Skin of body (tissue), 3 donors: ENCODE measurements at places on chromosomes 3 and 15. TPM values are rescaled to one million over a fixed set of nuclear protein-coding genes. Genes with fewer than 3 reads are reported as not detected.

The GTF2A2 gene
- 25.7 TPM for total RNA-seq

The SNRPA1 gene
- total RNA-seq, result 39.5 TPM

The GRK7 gene
- 0.10 TPM for total RNA-seq

The NANOGP8 gene
- total RNA-seq, result 0.89 TPM

The SCAMP5 gene
- total RNA-seq, result 3.2 TPM

The AKAP13 gene
- total RNA-seq, result 160 TPM

The CYP8B1 gene
- not detected for total RNA-seq

DNA sequence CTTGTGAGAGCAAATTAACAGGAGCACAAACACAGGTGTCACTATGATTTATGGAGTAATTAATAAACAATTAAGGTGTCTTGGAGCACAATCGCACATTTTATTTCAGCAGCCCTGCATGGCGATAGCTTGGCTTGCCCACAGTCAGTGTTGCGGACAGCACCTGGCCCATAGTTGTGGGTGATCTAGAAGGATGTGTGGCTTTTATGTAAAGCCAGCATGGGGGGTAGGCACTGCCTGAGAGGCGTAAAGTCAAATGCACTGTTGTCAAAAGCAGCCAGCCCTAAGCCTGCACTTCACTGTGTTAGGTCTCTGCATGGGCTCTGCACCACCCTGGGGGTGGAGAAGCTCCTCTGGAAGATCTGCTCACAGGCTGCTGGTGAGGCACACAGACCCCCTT is 177.4 kb upstream of the PPP2R3A start:
- DNase-seq, result no peak

- no peak for DNase-seq
Observed at GRCh38 chr3:115279939-115280338, 132.9 kb upstream of the ZBTB20 start.

- no peak for DNase-seq
Observed at GRCh38 chr3:111593666-111594065, 1.5 kb downstream of the ZBED2 start.

DNA sequence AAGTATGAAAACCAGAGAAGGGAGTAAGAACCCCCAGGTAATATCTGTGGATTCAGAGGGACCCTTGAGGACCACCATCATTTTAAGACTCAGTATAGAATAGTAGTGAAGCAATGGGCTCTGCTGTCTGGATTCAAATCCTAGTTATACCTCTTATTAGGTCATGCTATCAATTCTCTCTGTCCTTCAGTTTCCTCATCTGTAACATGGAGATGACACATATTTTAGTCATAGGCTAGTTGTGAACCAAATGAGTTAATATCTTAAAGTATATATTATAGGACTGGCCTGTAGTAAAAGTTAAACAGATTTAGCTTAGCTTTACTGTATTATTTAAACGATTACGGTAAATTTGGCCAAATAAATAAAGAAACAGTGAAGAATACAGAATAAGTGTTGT is 177.3 kb upstream of the GOLIM4 start:
- no peak for DNase-seq

- no peak for DNase-seq
Observed at GRCh38 chr3:128475355-128475754, 8.7 kb upstream of the DNAJB8 start.

DNA sequence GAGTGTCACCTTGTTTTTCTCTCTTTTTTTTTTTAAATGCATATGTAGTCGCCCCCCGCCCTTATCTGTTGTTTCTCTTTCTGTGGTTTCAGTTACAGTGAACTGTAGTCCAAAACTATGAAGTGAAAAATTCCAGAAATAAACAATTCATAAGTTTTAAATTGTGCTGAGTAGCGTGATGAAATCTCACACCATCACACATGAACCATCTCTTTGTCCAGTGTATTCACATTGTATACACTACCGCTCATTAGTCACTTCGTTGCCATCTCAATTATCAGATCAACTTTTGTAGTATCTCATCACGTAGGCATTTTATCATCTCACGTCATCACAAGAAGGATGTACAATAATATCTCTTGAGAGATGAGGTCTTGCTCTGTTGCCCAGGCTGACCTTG is 62.5 kb upstream of the MLF1 start:
- DNase-seq, result no peak

GRCh38 chr3:46764206-46764605 is 46.5 kb upstream of the PRSS50 start:
- DNase-seq, result no peak

DNA sequence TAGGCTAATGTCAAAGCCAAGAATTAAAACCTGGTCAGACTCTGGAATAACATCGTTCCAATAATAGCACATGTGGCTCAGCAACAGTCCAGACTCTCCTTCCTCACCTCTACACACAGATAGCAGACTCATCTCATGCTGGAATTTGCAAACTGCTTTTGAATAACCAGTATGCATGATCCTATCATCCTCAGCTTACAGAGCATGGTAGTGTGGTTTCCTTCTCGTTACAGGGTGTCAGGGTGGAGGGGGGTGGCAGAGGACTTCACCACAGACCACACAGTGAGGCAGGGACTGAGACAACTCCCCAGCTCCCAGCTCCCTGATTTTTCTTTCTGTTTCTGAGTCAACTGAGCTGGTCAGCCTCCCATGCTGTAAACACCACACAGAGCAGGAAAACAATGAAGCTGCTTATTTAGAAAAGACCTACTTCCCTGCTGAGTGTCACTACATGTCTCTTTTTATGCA is 101.6 kb downstream of the RPL22L1 start:
- DNase-seq, result no peak

GRCh38 chr3:186166036-186166435 is 57.1 kb upstream of the ETV5 start:
- DNase-seq, result no peak

DNA sequence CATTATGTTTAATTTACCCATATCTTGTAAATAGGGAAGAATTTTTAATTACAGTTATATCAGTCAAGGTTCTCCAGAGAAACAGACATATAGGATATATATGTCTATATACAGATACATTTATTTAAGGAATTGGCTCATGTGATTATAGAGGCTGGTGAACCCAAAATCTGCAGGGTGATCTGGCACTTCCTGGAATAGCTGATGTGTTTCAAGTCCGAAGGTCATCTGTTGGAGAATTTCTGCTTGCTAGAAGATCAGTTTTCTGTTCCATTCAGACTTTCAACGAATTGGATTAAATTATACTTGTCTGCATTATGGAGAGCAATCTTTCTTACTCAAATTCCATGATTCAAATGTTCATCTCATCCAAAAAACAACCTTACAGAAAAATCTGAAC is 694.6 kb upstream of the DPPA4 start:
- no peak for DNase-seq

GRCh38 chr3:55191911-55192775 is 264.3 kb upstream of the LRTM1 start:
- no peak for DNase-seq

GRCh38 chr3:178385280-178385952 is 150.8 kb upstream of the KCNMB2 start:
- DNase-seq, result peak; percentile 36

DNA sequence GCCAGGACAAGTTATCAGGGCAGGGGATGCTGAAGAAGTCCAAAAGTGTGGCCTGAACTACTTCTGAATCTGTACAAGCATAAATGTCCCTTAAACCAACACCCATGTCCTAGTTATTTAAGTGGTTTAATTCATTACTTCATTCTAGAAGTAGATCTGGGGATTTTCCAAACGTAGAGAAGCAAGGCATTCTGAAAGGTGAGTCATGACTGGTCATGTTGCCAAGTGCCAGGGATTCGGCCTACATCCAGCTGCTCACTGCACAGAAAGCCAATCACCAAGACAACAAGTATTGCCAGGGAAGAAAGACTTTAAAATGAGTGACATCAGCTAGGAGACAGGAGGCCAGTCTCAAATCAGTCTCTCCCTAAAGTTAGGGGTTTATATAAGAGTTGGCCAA is 396.6 kb downstream of the GABRB3 start:
- no peak for DNase-seq

DNA sequence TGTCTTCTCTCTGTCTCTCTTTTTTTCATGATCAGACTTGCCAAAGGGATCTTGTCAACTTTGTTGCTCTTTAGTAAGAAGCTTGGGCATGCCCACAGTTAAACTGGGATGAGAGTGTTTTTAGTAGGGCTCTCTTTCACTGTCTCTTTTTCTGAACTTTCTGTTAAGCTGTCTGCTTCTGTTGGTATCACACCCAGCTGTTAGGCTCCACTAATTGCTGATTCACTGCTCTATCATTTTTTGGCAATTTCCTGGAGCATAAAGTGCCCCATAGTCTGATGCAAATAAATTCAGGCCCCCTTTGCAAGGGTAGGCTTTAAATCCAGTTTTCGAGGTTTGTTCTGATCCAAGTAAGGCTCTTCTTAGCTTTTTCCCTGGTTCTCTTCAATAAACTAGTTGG is 360.4 kb upstream of the ADAMTS9 start:
- DNase-seq, result no peak

GRCh38 chr3:24385012-24385615 is 109.5 kb downstream of the THRB start:
- DNase-seq, result peak; percentile 69

GRCh38 chr3:147758771-147759170 is 349.6 kb downstream of the ZIC1 start:
- DNase-seq, result peak; percentile 74

GRCh38 chr3:72818092-72818773 is 30.0 kb downstream of the SHQ1 start:
- DNase-seq, result peak; percentile 23

- DNase-seq, result no peak
Observed at GRCh38 chr3:50533807-50534461, 30.5 kb upstream of the CACNA2D2 start.

- no peak for DNase-seq
Observed at GRCh38 chr15:85297537-85297936, 82.9 kb upstream of the AKAP13 start.

DNA sequence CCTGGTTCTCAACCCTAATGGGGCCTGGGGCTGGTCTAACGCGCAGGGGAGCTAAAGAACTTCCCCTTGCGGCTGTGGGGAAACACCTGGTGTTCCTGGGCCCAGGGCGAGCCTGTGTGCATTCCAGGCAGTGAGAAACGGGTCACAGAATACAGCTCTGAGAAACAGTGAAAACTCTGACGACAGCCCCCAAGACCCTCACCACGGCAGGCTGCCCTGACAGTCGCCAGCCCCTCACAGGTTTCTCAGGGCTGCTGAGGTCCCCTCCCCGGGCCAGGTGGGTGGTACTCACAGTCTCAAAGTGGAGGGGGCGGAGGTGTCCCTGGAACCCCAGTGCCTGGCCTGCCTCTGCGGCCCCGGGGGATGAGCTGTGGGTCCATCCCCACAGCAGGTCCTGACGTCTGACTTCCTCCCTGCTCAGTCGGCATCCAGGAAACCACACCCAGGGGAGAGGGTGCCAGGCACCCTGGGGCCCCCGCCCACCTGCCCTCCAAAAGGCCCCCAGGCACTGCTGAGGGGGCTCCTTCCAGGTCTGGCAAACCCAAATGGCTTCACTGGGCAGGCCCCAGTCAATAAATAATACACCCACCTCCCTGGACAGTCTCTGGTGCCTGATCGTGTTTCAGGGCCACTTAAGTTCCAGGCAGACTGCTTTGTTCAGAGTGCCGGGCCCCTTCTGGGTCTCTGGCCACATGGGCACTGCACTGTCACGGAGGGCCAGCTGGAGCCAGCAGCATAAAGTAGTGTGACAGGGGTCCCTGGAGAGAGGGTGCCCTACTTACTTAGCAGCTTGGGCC is 57.7 kb downstream of the IQSEC1 start:
- no peak for DNase-seq

DNA sequence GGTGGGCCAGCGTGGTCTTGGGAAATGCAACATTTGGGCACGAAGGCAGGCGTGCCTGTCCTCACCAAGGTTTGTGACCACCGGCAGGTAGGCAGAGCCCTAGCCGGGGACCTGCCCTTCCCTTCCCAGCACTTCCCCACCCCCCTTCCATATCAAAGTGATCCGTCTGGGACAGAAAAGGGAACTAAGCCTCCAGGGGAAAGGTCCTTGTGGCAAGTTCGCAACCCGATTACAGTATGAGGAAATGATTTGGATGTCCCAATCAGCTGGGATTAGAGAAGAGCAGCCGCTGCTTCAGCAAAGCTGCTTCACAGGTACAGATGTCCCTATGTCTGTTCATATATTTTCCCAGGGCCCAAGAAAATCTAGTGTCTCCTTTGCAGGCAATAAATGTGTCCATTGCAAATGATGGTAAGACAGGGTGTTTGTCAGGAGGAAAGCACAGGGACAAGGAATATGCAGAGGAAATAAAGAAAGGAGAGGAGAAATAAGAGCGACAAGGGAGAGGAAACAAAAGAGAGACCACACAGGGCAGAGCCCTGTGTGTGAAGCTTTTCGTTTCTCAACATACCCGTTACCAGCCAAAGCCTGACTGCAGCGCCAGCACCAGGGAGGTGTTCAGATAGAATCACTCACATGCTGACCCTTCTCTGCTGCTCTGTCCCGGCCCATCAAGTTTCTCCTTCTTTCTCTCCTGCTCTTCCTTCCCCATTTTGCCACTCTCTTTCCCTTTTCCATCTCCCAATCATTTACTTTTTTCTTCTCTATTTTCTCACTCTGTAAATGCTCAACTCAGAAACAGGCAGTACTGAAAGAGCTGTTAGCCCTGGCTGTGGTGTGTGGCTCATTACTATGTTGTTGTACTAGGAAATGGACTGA is 17.4 kb upstream of the SECISBP2L start:
- no peak for DNase-seq

GRCh38 chr15:67018026-67018425 is 47.4 kb upstream of the SMAD3 start:
- DNase-seq, result no peak

DNA sequence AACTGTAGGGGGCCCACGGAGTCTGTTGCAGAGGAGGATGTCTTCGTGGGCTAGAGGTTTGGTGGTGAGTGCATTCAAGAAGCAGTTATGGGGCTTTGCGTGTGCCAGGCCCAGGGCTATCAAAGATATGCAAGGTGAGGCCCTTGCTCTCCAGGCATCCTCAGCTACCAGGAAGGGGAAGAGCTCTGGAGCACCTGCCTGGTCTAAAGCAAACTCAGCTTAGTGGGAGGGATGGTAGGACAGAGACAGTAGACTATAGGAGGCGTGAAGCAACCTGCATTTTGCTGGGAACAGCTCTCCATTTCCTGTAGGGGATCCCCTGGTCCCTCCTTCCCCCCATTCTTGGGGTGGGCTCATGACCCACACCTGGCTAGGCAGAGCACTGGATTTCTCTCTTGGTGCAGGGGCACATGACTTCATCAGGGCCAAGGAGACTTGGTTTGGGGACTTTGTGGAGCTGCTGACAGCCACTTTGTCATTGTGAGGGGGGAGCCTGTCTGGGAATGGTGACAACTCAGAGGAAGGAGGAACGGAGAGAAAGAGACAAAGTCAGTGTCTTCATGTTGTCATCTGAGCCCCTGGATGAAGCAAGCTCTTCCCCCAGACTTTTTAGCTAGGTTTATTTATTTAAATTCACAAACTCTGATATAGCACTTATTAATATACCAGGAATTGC is 8.6 kb upstream of the EEFSEC start:
- no peak for DNase-seq

GRCh38 chr15:27214961-27215360 is 244.0 kb downstream of the GABRG3 start:
- no peak for DNase-seq
